ENCODE measurements at places on chromosomes 4 and X.
A peak's percentile ranks its signal among the peaks of the same experiment; 100 is the strongest.

GRCh38 chr4:42570221-42570620 lies 86.7 kb downstream of the ATP8A1 start:
- DNase-seq: no peak

- no peak for DNase-seq
Observed at GRCh38 chr4:154276496-154276895, 215.1 kb downstream of the DCHS2 start.

- DNase-seq: peak; percentile 43
Observed at GRCh38 chr4:24476282-24476681, 108.1 kb downstream of the DHX15 start.

DNA sequence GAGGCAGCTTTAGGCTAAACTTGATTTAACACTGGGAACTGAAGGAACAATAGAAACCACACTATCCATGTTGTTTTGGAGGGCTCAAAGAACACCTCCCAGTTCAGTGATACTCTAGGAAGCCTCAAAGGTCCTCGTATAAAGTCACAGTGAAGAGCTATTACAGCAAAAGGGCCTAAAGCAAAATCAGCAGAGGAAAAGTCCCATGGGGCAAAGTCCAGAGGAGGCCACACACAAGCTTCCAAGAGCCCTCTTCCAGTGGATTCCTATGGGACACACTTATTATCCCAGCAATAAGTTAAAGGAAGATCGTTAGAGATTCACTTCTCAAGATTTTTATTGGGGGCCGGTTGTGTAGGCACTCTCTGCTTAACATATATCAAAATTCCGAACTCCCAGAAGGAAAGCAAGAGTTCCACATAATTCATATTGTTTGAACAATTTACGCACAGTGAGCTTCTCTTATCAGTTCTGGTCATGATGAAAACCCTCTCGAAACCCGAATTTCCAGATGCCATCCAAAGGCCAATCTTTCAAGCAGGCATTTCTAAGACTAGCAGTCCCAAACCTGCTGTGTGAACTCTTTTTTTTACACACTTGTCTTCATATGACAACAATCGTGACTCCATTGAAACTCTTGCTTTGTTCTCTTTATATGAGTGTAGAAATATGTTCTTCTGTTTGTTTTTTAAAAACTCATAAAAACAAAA lies 53.7 kb downstream of the ANXA5 start:
- no peak for DNase-seq

GRCh38 chrX:9310616-9311015 lies 154.2 kb upstream of the TBL1X start:
- peak; percentile 70 for DNase-seq

GRCh38 chr4:94960708-94961107 lies 203.0 kb downstream of the BMPR1B start:
- DNase-seq: no peak

DNA sequence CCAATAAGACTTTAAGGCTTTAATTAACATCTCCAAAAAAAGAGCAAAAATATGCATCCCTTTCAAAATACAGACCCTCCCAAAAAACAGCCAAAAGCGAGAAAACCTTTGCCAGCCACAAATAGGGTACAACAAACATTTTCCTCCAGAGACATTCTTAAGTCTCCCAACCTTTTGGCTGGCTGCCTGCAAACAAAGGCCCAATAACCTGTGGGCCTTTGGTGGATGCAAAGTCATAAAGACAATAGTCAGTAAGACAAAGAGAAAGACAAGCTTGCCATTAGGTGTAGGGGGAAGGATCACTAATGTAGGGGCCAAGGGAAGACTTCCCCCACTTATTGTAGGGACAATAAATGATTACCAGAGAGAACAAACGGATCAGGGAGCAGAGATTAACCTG lies 215.5 kb upstream of the ZFP42 start:
- no peak for DNase-seq

- no peak for DNase-seq
Observed at GRCh38 chr4:87823724-87824123, 9.0 kb upstream of the MEPE start.

Measured in AG10803 (cell line).